Stimulated activated CD8-positive, alpha-beta memory T cell treated with anti-CD3 and anti-CD28 coated beads, Interleukin-2, amount 100 ng/mL, for 1 hour (primary cell): ENCODE measurements at places on chromosomes 5 and 9.

GRCh38 chr5:10077791-10078545 is 171.7 kb downstream of the ATPSCKMT start:
- DNase-seq, result no peak

DNA sequence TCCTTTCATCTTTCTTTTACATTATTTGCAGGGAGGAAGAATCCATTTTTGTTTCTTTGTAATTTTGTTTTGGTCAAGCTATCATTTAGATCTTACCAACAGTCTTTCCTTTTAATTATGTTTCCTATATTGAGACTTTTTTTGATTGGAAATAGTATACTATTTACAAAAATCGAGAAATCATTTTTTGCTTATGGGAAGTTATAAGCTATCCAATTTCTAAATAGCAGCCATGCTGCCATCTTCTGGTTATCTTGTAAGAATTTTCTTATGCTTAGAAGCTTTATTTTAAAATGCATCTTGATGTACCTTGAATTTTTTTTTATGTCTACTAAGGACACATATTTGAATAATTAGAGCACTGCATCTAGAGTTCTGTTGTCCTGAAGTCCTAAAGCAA is 821.2 kb downstream of the PTPRD start:
- DNase-seq, result no peak

DNA sequence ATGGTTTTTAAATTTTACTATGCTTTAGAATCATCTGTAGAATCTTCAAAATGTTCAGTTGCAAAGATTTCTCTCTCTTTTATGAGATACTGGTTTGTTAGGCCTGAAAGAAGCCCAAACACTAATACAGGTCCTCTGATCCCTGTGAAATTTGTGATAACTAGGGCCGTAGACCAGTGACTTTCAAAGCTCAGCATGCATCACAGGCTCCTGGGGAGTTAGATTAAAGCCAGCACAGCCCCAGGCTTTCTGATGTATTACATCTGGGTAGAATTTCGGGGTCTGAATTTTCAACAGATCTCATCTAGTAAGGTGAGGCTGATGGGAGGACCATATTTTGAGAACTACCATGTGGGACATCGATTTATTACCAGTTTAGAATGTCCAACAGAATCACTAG is 194.1 kb upstream of the PTPRD start:
- no peak for DNase-seq

- no peak for DNase-seq
These were observed 14.7 kb downstream of the MTAP start for GRCh38 chr9:21817176-21817575.
